DMS79 treated with DMSO at 0.1 percent for 48 hours (cell line): ENCODE measurements at places on chromosomes 12 and 14.

DNA sequence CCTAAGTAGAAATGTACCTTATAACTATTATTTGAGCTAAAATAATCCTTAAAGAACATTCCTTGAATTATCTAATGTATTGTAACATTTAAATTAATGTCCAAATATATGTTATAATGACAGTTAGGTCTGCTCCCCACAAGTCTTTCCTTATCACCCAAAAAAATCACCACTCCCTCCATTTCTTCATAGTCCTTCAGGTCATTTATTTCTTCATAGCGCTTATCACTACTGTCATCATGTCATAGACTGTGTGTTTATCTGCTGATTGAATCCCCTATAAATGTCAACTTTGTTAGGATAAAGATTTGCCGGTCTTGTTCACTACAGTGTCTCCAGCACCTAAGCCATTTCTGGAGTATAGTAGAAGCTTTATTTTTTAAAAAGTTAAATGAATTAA is 12.0 kb downstream of the LUM start:
- DNase-seq: no peak

DNA sequence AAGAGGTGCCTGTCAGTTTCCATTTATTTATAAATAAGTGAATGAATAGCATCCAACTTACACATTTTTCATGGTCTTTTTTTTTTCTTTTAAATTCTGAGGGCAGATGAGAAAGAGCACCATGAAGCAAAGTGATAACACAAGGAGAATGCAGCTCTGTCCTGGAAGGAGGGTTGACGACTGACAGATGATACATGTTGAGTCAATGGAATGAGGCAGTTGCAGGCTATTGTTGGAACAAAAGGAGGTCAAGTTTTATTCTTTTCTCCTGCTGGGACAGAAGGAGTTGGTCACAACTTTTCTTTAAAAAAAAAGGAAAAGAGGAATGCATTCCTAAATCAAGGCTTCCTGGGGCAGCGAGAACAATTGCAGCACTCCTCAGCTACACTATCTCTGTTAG is 119.9 kb upstream of the PLEKHG7 start:
- DNase-seq: no peak

- no peak for DNase-seq
Observed at GRCh38 chr12:128867466-128867865, 14.2 kb downstream of the GLT1D1 start.

DNA sequence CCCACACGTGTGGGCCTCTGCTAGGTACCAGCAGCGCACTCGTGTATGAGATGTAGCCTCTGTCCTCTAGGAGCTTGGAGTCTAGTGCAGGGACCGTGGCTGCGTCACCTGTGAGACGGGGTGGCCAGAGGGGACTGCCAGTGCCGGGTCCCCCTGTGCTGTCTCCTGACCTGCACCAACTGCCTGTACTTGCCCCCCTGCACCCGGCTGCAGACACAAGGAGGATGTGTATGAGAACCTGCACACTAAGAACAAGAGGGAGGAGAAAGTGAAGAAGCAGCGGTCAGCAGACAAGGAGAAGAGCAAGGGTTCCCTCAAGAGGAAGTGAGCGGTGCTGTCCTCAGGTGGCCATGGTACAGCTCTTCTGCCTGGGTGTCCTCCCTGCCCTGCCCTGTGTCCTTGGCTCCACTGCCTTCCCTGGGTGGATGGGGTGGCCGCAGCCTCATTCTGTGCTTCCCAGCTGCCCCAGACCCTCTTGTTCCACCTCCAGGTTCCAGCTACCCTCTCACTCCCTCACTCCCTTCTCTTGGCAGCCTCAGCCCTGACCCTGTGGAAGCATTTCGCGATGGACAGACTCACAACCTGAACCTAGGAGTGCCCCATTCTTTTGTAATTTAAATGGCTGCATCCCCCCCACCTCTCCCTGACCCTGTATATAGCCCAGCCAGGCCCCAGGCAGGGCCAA is 9.6 kb downstream of the PTPN6 start:
- DNase-seq: no peak

DNA sequence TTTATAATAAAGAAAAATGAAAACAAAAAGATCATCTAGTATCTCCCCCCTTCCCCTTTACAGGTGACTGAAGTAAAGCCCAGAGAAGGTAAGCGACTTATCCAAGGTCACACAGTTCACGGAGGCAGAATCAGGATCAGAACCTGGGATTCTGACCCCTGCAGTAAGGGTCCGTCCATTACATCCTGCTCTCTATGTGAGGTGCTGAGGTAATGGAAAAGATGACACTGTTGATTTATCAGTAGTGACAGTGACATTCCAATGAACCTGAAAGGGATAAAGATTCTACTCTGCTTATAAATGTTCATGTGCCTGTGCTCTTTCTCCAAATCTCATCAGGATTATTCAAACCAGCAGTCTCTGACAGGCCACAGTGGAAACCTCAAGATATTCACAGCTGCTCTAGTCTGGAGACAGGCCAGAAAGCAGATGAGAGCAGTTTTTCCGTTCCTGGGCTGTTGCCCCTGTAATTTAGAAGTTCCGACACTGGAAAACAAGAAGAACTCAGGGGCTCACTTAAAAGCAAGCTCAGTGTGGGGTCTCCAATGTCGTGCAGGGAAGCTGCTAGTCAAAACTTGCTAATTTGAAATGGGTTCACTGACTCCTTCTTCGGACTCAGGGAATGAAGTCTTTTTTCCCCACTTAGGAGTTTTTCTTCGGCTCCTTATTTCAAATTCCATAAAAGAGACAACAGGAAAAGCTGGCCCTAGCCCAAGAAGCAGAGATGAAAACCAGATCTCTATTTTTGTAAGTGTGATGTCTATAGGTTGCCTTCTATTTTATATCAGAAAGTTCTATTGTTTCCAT is 131.8 kb upstream of the EEA1 start:
- DNase-seq: peak; percentile 73

- DNase-seq: no peak
Observed at GRCh38 chr12:92363295-92364146, 217.9 kb upstream of the BTG1 start.

GRCh38 chr14:71094722-71095121 is 187.5 kb downstream of the PCNX1 start:
- DNase-seq: no peak

GRCh38 chr14:68792979-68793733 is at the start of gene ZFP36L1:
Gene ZFP36L1, minus strand, starts transcription at chr14:68793067. Its CDS starts 129 bp downstream, at chr14:68792938.
- peak; percentile 77 for DNase-seq

DNA sequence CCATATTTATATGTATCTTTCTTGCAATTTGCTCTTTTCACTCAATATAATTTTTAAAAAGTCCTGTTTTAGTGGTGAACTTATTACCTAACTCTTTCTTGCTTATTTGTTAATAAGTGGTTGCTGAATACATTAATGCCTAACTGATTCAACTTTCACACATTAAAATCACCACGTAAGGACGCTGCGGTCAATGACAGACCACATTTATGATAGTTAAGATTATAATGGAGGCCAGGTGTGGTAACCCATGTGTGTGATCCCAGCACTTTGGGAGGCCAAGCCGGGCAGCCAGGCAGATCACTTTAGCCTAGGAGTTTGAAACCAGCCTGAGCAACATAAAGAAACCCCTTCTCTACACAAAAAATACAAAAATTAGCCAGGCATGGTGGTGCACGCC is 37.0 kb downstream of the WDR89 start:
- no peak for DNase-seq

- no peak for DNase-seq
Observed at GRCh38 chr12:116861320-116861719, 19.9 kb downstream of the HRK start.

- no peak for DNase-seq
Observed at GRCh38 chr14:81829447-81829846, 295.8 kb upstream of the SEL1L start.

DNA sequence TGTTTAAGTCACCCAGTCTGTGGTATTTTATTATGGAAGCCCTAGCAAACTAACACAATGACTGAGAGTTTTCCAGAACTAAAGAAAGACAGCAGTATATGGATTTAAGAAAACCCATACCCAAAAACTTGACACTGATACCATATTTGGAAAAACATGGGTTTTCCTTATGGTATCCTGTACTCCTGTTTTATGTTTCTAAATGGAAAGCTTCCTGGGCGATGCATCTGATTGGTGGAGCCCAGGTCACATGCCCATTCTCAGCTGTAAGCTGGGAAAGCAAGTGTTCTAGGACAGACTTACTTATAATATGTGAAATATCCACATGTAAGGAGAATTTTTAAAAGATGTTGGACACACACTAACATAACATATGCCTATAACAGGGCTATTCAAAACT is 4.5 kb upstream of the RNASE4 start:
- no peak for DNase-seq

DNA sequence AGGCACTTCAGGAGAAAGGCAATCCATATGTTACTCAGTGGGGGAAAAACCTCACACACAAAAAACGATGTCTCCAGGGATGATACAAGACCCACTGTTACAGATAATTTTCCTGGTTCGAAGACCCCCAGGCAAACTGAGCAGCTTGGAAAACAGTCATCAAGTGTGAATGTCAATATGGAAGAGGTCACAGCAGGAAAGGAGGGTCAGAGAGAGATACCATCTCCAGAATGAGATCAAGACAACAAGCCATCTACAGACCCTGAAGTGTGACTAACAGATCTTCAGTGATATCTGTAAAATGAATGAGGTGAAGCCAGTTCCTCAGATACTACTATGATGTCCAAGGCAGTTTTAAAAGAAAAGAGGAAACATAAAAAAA is 28.6 kb downstream of the GNS start:
- no peak for DNase-seq

DNA sequence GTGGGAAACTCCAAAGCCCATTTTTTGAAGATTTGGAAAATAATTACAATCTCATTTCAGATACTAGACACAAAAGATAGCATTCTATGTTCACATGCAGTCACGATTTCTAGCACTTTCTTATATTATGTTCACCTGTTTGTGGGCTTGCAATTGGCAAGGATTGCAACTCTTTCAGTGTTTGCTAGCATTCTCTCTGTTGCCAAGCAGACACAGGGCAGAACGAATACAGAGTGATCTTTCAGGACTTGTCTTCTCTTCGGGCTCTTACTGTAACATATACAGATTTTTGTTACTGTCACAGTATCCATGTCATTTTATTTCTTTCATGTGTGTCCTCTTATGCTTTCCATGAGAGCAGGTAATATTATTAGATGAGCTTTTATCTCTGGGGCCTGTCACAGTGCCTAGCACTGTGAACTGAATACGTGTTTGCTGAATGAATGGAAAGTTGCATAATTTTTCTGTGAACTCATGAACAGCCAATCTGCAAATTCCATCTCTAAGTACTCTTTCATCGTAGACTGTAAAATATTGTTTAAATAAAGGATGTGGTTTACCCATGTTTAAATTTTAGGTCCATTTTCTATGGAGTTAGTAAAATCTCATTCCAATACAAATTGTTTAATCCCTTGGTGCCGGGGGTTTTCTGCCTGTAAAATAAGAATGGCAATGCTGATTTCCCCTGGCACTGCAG is 105.1 kb downstream of the BMP4 start:
- DNase-seq: no peak
